ENCODE measurements at places on chromosomes 5 and 9.
A peak's percentile ranks its signal among the peaks of the same experiment; 100 is the strongest.

DNA sequence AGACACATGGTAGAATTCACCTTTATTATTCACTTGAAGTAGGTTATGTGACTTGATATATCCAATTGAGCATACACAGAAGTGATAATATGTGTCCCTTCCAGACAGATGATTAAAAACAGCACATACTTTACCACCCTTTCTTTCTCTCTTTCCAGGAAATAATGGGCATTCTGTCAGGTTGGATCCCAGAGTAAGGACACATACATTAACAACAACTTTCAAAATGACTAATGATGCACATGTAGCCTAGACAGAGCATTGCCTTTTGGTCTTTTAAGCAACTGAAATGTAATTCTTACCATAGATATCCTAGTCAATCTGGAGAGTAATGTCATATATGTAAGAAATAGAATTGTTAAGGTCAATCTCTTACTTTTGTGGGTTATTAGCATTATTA is 1748.7 kb downstream of the EFNA5 start:
- DNase-seq, result no peak

GRCh38 chr5:34656700-34657273 is 659 bp downstream of the RAI14 start:
- DNase-seq, result peak; percentile 25

DNA sequence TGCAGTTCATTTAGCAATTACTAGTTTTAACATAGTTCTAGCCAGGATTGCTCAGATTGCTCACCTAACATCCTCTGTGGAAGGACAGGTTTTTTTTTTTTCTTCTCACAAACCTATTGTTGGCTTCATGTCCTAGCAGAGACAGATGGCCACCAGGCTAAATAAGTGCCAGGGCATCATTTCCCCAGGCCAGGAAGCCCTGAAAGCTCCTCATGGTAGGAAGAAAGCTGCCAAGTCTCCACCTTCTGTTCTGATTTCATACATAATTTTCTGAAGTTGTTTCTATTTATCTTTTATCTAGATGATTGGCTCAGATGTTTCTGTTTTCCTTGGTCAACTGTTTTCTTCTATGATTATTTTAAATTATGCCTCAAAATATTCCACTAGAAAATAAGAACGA is 31.0 kb downstream of the EFCAB9 start:
- DNase-seq, result no peak

DNA sequence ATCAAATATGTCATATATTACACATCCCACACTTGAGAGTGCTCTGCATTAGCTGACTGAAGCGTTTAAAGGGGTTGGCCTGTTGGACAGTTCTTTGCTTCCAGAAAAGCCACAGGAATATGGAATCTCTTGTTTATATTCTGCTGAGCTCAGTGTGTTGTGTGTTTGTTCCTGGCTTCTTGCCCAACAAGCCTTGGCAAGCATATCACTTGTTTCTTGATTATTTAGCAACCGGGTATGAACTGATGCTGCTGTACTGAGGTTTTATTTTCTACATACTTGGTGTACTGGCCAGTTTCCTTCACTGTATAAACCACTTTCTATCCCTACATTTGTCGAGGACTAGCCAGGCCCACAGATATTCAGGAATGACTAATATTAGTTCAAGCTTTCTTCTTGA is 378.9 kb downstream of the KCTD16 start:
- no peak for DNase-seq

- DNase-seq, result no peak
Measured at GRCh38 chr5:68314465-68314864, 98.9 kb downstream of the PIK3R1 start.

- peak; percentile 33 for DNase-seq
Measured at GRCh38 chr5:158382473-158382872, 523.5 kb upstream of the CLINT1 start.

DNA sequence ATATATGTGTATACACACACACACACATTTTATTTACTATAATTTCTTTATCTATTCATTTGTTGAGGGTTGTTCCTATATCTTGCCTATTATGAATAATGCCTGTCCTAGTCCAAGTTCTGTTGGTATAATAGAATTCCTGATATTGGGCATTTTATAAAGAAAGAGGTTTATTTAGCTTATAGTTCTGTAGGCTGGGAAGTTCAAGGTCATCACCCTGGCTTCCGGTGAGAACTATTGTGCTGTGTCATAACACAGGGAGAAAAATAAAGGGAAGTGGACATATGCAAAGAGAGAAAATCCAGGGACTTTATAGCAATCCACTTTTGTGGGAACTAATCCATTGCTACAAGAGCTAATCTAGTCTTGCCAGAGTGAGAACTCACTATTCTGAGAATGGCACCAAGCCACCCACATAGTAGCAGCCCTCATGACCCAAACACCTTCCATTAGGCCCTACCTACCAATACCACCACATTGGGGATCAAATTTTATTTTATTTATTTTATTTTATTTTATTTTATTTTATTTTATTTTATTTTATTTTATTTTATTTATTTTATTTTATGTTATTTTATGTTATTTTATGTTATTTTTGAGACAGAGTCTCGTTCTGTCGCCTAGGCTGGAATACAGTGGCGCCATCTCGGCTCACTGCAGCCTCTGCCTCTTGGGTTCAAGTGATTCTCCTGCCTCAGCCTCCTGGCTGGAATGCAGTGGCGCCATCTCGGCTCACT is 74.7 kb downstream of the FER start:
- DNase-seq, result no peak

DNA sequence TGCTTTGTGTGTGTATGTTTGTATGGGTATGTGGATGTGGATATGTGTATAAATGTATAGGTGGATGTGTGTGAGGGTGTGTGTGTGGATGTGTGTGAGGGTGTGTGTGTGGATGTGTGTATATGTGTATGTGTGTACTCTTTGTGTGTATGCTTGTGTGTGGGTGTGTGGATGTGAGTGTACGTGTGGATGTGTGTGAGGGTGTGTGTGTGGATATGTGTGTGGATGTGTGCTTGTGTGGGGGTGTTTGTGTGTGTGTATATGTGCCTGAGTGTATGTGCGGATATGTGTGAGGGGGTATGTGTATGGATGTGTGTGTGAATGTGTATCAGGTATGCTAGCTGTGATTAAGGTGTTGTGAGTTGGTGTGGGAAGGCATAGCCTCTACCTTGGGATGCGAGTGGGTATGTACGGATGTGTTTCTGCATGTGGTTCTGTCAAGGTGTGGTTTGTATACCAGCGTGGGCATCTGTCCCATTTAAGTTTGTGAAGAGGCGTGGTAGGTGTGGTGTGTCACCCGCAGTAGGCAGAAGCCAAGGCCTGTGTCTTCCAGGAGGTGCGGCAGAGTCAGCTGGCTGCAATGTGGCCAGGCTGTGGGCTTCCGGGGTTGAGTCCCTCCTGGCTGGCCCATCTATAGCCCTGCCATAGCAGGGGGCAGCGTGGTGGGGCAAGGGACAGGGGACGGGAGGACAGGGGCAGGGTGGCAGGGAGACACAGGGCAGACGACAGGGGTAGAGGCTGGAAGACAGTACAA is 155.8 kb downstream of the DAB2IP start:
- no peak for DNase-seq

GRCh38 chr5:142548739-142549275 is 137.1 kb downstream of the FGF1 start:
- DNase-seq, result peak; percentile 45

DNA sequence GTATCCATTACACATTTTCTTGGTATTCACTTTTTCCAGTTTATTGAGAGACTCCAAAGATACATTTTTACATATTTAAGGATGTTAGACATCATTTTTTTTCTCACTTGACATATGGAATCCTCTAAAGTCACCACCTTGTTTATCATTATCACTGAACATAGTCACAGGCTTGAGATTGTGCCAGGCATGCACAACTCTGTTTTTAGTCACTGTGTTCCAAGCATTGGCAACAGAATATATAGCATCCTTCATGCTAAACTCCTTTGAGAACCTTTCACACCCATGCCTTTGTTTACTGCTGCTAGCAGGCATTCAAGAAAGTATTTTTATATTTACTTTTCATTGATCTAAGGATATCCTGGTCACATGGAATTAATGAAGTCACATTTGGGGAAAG is 668.6 kb upstream of the ARRDC3 start:
- DNase-seq, result no peak

- no peak for DNase-seq
Measured at GRCh38 chr9:22148876-22149637, 140.0 kb upstream of the CDKN2B start.

GRCh38 chr5:157860898-157861890 is 2.2 kb upstream of the CLINT1 start:
- DNase-seq, result peak; percentile 53

- no peak for DNase-seq
Measured at GRCh38 chr9:4020038-4020754, 279.7 kb downstream of the GLIS3 start.

GRCh38 chr5:893711-894110 is 1.0 kb downstream of the TRIP13 start:
- no peak for DNase-seq

DNA sequence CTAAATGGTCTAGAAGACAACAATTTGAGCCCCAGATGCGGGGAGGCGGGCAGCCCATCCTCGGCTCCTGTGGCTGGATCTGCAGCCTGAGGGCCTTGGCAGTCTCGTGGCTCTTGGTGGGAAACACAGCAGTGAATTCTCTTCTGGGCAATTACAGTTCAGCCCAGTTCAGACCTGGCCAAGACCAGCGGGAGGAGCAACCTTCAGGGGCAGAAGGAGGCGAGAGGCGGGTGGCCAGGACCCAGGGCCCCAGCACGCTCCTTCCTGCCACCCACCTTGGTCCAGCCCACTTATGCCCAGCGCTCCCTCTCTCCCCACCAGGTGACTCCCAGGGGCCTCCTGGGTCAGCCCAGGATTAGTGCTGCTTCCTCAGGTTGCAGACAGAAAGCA is 7.8 kb downstream of the MYMK start:
- no peak for DNase-seq

DNA sequence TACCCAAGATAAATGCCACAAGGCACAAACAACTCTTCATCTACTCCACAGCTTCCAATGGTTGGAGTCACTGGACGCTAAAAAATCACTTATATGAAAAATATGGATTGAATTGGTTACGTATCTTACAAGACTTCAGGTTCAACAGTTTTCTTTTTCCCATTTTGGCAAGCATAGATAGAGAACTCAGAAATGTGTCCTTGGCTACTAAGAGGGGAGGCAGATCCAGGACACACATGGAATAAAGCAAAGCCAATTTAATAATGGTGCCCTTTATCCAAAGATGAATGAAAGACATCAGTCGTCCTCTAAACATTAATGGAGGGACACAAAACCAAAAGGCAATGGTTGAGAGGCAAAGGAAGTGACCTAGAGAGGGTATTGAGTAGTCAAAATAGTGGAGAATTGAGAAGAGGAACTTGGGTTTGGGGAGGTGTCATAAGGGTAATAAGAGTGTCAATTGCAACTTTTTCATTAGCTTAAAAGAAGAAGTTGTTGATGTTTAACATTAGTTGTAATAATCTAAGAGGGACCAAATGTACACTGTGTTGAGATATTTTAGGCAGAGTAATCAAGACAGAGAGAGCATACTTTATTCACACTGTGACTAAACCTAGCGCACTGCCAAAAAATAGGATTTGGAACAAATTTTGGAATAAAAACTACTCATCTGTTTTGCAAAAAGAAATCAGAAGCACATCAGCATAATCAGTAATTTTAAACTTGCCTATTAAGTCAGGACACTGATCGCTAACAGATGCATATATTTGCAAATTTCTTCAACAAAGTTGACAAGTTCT is 308.2 kb downstream of the ARL15 start:
- DNase-seq, result no peak

DNA sequence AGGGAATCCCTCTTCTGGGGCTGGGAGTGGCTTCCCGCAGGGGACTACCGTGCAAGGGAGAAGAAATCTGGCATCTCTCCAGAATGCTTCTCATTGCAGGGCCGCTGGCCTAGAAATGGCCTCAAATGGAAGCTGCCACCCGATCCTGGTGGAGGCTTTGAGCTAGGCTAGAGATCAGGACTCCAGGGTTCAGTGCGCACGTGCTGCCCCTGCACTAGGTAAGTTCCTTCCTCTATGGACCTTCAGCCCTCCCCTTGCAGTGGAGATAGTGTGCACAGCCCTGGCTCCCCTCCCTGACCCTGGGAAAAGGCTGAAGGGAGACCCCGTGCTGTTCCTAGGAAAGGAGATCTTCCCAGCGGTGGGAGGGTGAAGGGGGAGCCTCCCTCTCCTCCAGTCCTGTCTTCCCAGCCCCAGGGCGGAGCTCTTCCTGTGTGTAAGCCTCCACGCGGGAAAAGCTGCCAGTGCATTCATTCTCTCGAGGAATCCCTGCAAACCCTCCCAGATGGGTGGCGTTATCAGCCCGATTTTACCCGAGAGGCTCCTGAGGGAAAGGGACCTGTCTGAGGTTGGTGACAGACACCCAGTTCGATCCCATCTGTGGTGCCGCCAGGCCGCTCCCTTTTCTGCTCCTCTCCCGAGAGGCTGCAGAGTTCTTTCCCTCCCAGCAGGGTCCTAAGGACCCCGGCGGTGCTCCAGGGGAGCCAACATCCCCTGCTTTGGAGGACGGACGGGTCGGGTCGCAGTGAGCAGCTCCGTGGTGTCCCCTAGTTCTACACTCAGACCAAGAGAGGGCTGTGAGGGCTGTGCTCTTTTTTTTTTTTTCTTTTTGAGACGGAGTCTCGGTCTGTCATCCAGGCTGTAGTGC is 1.4 kb upstream of the CERCAM start:
- peak; percentile 13 for DNase-seq

- no peak for DNase-seq
Measured at GRCh38 chr9:113205432-113205831, 15.6 kb downstream of the FKBP15 start.

DNA sequence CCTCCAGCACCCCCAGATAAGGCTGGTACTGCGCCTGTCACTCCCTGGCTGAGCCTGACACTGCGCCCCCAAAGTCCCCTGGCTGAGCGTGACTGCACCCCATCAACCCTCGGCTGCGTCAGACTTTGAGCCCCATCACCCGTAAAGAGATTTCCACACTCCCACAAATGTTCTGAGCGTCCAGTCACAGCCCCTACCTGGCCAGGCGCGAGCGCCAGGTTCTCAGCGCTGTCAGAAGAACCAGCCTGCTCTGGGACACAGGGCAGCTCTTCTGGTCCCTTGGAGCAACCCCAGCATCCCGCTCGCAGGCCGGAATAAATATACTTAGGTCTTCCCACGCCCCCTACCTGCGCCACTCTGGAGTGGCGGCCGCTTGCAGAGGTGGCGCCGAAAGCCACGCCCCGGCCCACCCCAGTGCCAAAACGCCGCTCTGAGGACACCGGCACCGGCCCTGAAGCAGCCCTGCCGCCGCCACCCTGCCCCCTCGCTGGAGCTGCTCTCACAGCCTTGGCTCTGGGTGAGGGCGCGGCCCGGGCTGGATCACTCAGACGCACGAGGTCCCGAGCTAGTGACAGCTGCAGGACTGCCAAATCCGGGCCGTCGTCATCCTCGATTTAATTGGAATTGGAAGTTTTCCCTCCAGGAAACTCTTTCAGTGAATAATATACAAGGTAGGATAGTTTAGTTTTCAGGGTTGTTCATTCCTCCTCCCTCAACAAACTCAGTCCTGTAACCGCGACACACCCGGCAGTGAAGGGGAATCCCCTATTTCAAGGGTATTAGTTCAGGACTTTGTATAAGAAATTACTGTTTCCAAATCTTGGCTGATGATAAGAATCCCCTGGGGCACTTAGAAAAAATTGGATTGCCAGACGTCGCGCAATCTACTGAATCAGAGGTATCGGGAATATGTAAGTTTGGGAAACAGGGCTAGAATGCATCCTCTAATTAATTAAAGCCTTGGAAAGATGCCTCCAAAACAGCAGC is 1.2 kb upstream of the CEMIP2 start:
- peak; percentile 76 for DNase-seq

All from activated CD4-positive, alpha-beta memory T cell treated with anti-CD3 and anti-CD28 coated beads for 36 hours (primary cell).